ENCODE measurements at places on chromosomes 1 and 21.

GRCh38 chr1:19309123-19309813 lies 2.7 kb downstream of the AKR7A2 start:
- DNase-seq: no peak

DNA sequence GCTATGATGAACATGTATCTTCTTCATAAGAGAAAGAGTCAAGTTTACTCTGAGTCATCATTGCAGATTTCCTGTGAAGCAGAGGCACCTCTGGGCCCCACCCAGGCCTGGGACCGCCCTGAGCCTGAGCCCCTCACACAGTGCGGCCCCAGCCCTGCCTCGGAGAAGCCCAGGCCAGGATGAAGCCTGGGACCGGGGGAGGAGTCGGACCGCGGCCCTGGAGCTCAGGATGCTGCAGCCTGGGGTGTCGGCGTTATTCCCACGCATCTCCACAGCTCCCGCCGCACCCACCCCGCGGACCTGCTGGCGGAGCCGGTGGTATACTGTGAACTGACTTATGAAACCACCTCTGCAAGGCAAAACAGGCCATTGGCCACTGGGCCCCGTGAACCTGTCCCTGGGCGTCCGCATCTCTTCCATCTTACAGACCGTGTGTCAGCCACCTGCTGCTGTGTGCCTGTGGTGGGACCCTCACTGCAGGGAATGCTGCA lies 2.4 kb upstream of the COL6A1 start:
- DNase-seq: no peak

DNA sequence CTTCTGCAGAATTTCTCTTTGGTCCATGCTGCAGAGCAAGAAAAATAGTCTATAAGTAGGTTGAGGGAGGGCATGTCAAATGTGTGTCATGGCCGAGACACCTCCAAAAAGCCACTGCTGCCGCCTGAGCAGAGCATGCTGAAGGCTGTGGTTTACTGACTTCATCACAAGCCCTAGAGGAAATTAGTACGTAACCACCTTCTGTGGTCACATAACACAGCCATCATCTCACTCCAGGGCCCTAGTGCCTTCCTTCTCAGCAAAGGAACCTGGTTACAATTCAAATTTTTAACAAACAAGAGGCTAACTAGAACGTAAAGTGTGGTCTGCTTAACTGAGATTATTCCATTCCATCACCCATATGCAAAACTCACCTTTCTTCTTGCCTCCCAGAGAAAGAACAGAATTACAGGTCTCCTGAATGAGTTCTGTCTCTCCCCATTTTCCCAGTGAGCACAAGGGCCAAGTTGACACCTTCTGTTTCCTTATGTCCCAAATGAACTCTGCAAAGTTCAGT lies at the start of gene PTPN22:
Gene PTPN22, minus strand, starts transcription at position 116 of the 517 bp plus-strand sequence.
- DNase-seq: peak; percentile 54

GRCh38 chr1:158148468-158148867 lies 32.2 kb upstream of the CD1D start:
- DNase-seq: no peak

DNA sequence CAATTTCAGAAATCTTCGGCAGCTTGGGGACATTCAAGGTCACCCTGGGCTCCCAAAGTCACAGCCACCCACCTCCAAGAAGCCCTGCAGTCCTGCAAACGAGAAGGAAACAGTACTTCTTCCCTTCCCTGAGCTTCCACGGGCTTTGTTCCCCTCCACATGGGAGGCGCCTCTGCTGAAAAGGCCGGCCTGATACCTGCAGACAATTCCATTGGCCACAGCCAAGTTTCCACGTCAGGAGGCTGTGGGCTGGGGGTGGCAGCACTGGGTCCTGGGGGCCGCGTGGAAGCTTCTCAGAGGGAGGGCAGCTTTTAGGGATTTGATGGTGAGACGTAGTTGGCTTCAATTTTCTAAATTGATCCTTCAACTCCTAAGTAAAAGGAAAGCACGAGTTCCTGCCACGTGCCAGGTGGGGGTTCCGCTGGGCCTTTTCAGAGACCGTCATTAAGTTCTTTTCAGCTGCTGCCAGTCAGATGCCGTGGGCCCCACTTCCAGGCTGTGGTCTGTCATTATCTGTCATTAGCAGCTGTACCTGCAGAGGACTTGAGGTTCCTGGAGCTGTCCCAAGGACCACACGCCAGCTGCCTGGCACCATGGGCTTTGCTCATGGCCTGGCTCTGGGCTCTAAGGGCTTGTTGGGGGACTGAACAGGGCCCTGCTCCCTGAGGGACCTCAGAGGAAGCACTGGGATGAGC lies 98.7 kb downstream of the CRYAA start:
- DNase-seq: no peak

DNA sequence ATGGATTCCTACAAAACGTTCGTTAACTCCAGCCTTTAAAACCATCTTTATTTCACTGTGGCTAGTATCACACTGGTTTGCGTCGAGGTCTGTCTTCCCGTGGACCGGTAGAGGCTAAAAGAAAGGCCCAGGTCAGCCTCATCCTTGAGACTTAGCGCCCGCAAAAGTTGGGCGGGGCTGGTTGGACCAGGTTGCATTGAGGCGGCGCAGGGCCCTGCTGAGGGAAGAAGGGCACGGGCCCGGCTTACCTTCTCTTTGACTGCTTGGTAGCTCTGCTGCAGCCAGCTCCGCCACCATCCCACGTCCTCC lies 455 bp downstream of the BSDC1 start:
- peak; percentile 2 for DNase-seq

DNA sequence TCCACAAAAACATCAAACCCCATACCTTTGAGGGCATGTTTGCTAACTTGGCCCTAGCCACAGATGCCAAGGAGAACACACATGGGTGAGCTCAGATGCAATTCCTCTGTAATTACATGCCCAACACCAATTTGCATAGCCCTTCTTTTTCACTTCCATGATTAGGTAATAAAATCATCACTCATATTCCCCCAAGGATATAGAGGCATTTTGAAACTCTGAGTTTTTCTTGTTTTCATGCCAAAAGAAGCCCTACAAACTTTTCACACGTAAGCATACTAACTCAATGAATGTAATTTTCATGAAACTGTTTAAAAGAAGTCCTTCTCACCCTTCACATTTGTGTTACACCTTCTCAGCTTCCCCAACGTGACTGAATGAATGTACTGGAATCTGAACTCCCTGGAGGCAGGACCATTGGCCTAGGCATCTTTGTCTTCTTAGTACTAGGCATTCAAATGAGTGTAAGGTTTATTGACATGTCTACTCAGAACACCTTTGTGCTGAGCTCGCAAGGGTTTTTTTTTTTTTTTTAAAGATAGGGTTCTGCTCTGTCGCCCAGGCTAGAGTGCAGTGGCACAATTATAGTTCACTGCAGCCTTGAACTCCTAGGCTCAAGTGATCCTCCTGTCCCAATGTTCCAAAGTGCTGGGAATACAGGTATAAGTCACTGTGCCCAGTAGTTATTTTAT lies 31.0 kb downstream of the FBXO42 start:
- no peak for DNase-seq

DNA sequence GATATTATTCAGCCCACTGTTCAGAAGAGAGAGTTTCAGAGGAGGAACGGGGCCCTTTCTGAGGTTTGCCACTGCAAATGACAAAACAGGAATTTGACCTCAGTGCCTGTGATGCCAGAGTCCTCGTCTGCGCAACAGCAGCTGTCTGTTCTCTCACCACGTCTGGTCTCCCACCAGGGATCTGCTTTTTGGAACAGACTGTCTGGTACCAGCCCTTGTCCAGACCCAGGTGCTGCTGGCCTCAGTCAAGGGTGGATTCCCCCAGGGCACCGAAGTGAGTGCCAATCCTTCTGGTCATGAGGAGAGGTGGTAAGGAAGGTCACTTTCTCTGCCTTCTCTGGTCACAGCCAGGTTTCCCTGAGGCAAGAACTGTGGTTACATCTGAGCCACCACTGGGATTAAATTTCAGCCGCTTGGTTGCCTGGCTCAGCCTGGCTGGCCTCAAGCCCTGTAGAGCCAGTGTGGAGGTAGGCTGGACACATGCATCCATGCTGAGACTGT lies 2.3 kb upstream of the BCAN start:
- no peak for DNase-seq

Data from stimulated activated CD8-positive, alpha-beta memory T cell treated with anti-CD3 and anti-CD28 coated beads, Interleukin-7, amount 100 ng/mL, for 1 hour (primary cell).